Activated CD4-positive, alpha-beta T cell treated with anti-CD3 and anti-CD28 coated beads for 1 hour (primary cell): ENCODE measurements at places on chromosomes 5 and 9.

DNA sequence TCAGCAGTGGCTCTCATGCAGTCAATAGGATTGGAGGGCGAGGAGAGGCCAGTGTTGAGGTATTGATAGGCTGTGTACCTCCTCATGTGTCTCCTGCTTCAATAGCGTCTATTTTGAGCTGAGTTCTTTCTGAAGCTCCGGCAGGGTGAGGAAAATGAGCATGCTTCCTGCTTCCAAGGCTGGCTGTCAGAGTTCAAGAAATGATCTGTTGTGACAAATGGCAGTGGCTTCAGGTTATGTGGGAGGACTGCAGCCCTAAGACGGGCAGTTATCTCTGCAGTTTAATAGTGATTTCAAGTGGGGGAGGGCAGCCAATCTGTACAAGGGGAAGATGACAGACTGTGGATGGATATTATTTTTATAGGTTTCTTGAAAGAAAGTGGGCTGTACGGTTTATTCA is 54.0 kb upstream of the CXCL14 start:
- no peak for DNase-seq

- DNase-seq: no peak
Observed at GRCh38 chr9:19416143-19416542, 7.3 kb downstream of the ACER2 start.

GRCh38 chr5:150266871-150267291 is 22.7 kb downstream of the CAMK2A start:
- DNase-seq: no peak

- no peak for DNase-seq
Observed at GRCh38 chr5:90529939-90530677, 724 bp upstream of the LYSMD3 start.

DNA sequence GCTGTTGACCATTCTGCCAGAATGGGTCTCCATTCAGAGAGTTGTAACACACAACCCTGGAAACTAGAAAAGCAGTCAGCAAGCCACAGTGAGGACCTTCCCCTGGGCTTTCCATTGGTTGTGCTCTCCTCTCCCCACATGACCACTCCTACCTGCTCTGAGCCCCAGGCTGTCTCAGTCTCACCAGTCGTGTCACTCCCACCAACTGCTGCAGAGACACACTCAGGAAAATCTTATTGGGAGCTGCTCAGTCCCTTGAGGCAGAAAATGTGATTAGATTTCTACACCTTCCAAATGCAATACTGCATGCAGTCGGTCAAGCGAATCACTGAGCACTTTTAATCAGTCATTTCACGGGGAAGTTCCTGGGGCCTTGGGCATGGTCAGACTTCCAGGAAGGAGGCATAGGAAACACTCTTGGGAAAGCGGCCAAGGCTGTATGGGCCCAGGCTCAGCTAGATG is 284.2 kb upstream of the NMUR2 start:
- DNase-seq: no peak

GRCh38 chr9:135772702-135773493 is 70.9 kb downstream of the KCNT1 start:
- DNase-seq: no peak

GRCh38 chr5:164202338-164202737 is 696.9 kb downstream of the MAT2B start:
- DNase-seq: no peak

GRCh38 chr5:131378721-131379541 is 115.1 kb downstream of the CDC42SE2 start:
- DNase-seq: no peak

DNA sequence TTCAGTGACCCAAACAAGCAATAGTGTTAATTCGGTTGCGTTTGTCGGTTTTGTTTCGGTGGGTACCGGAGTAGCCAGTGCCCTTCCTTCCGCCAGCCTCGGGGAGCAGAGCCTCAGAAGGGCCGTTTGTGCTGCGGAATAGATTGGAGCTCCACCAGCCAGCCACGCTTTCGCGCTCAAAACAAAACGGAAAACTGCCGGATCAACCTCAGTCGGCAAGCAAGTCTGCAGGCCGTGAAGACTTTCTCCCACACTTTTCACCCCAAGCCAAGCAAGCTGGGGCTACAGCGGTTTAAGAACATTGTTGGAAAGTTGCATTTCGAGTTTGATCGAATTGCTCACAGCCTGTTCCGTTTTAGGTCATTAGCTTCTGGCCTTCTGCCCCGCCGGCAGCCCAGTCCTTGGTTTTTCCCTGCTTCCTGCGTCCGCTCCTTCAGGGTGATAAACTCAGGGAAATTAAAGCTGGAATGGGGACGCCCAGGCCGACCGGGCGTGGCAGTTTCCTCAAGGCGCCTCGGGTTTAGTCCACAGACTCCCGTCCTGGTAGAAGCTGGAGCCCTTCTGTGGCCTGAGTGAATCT is 803 bp upstream of the CCNO start:
- no peak for DNase-seq
